IMR-90 (cell line): ENCODE measurements at places on chromosomes 2 and 18. TPM values are rescaled to one million over a fixed set of nuclear protein-coding genes. Genes with fewer than 3 reads are reported as not detected.

- peak; percentile 39 for DNase-seq
These were observed 23.3 kb upstream of the MAPRE3 start for GRCh38 chr2:26946841-26947784.

DNA sequence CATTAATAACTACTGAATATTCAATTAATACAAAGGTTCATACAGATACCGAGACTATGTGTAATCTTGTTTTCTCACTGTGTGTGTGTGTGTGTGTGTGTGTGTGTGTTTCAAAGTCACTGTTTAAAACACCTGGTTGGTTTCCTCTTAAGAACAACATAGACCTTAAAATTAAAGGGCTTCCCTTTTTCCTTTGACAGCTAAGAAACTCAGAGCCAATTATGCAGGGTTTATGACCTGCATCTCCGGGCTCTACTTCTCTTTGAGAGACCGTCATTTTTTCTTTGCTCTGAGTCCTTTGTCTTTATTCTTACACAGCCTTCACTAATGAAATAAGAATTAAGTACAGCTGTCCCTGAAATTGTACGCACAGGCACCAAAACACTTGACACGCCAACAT is 145.6 kb downstream of the HDAC4 start:
- DNase-seq = no peak

DNA sequence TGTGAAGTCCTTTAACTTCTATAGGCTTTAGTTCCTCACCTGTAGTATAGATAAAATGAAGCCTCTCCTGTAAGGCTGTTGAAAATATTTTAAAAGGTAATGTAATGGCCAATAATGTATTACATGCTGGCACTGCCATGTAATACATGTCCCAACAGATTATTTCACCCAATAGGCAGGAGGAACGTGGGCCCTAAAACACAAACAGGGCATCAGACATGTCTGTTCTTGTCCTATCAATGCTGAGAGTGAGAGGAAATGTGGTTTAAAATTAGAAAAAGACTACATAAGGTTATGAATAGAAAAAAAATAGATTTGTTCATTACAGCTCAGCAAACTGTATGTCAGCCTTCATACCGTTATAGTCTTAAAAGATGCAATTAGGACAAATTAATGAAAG is 492.7 kb upstream of the DDX18 start:
- DNase-seq = no peak

- DNase-seq = no peak
These were observed 62.3 kb upstream of the ITGA4 start for GRCh38 chr2:181394741-181395437.

DNA sequence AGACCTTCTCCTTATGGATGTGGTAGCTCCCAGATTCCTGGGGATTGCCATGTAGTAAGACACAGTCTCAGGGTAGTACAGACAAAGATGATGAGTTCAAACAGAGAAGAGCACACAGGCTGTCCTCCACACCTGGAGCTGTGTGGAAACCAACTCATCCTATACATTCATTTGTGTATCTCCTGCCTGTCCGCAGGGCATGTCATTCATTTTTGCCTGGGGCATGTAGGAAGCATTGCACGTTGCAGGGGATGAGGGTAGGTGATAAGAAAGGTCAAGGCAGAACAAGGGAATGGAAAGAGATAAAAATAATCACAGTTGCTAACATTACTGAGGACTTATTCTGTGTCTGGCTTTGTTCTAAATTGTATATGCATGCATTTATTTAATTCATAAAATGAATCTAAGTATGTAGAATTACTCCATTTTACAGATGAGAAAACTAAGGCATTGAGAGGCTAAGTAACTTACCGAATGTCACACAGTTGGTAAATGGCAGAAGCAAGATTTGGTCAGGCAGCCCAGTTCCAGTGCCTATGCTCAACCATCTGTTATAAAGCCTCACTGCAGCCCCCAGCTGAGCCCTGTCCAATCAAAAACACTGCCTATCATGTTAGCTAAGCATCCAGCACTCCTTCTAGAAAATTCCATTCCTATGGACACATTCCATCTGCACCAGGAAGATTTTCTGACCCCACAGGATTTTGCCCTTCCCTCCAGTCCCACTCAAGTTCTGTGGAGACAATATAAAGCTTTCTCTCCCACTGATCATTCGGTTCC is 81.0 kb downstream of the SUMO1 start:
- no peak for DNase-seq

Gene ASXL3
- polyA plus RNA-seq = 0.03 TPM in 2 replicates

Gene ZNF516
- 16.6 and 16.9 TPM in 2 replicates for polyA plus RNA-seq

Gene MGAT5
- polyA plus RNA-seq = 20.2 and 22.9 TPM in 2 replicates

Gene TIA1
- polyA plus RNA-seq = 72.7 and 72.8 TPM in 2 replicates

Gene RTKN
- polyA plus RNA-seq = 19.7 and 22.3 TPM in 2 replicates

Gene PKDCC
- polyA plus RNA-seq = 67.4 and 95.7 TPM in 2 replicates

Gene TFPI
- 25.6 and 33.9 TPM in 2 replicates for polyA plus RNA-seq

Gene MAL
- not detected in 2 replicates for polyA plus RNA-seq
